ENCODE measurements at places on chromosomes 11 and 22.

DNA sequence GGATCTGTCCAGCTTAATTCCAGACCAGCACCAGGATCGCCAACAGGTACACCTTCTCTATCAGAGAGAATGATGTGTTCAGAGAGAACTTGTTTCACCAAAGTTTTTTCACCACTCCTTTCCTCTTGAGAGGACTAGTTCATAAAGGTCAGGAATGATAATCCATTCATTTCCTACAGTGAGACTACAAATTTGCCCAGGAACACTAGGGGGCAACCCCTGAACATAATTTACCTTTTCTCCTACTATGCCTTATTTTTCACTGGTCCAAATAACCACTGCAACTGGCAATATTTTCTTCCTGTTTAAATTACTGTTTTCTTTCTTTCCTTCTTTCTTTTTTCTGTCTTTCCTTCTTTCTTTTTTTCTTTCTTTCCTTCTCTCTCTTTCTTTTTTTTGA is 22.5 kb downstream of the CAVIN3 start:
- DNase-seq = no peak

GRCh38 chr11:68120273-68121066 is 718 bp downstream of the CHKA start:
- peak; percentile 51 for DNase-seq

GRCh38 chr11:44998051-44998450 is 47.4 kb upstream of the TP53I11 start:
- DNase-seq = no peak

DNA sequence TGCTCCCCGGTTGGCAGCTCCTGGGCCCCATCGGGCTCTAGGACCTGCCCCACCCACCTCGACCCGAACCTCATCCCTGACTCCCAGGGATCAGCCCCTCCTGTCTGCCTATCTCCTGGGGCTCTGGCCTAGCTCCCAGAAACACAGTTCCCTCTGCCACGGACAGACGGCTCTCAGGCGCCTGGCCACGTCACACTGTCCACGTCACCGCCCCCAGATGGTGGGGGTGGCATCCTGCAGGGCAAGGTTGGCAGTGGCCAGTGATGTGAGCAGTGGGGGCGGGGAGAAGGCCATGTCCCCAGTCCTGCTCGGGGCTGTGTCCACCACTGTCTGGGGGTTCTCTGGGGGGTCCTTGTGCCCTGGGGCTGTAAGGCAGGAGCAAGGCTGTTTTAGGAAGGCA is 29.2 kb downstream of the SYT7 start:
- DNase-seq = no peak

DNA sequence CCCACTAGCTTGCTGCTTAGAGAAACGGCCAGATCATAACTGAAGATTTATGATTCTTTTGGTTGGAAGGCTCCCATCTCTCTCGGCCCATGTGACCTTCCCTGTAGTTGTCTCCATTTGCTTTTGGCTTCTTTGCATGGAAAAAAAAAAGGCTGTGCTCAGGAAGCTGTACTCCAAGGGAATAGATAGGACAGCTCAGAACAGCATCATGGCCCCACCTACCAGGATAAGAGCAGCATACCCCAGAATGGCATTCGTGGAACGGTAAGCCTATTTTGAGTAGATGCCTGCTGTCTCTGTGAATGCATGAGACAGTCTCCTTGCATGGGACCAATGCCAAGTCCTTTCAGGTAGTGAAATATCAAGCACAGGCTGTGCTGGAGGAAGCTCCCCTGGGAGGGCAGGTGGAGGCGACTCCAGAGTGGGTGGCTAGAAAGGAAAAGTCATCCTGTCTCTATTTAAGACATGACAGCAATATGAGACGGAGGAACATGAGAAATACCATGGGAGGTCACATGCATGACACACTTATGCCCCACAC is 94.1 kb upstream of the AMOTL1 start:
- peak; percentile 53 for DNase-seq

GRCh38 chr22:19568337-19569275 is 44.4 kb upstream of the CLDN5 start:
- DNase-seq = peak; percentile 44

- no peak for DNase-seq
Observed at GRCh38 chr11:62544581-62545436, 1.8 kb downstream of the AHNAK start.

- DNase-seq = no peak
Observed at GRCh38 chr11:27649800-27650199, 50.5 kb downstream of the BDNF start.

GRCh38 chr11:43925063-43925931 is 17.1 kb upstream of the C11orf96 start:
- no peak for DNase-seq

DNA sequence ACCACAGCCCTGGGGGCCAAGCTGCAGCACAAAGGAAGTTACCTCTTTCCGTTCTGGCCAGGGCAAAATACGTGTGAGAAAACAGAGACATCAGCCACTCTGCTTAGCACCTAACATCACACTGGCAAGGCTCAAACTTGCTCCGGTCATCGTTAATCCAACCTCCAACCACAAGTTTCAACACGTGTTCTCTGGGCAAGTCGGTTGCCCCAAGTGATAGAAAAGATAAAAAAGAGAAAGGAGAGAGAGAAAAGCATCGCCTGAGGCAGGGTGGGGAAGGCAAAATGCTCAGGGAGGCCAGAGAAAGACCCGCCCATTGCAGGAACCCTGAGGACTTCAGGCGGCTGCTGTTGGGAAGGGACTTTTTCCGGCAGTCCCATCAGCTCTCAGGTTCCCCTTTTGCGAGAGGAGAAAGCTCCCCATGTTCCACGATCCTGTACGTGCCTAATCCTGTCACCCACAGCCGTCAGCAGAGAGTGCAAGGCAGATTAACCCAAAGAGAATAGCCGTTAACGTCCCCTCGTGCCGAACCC is 18.5 kb upstream of the B4GALNT4 start:
- DNase-seq = no peak

GRCh38 chr11:120009938-120010337 is 128.0 kb downstream of the TRIM29 start:
- DNase-seq = peak; percentile 29

DNA sequence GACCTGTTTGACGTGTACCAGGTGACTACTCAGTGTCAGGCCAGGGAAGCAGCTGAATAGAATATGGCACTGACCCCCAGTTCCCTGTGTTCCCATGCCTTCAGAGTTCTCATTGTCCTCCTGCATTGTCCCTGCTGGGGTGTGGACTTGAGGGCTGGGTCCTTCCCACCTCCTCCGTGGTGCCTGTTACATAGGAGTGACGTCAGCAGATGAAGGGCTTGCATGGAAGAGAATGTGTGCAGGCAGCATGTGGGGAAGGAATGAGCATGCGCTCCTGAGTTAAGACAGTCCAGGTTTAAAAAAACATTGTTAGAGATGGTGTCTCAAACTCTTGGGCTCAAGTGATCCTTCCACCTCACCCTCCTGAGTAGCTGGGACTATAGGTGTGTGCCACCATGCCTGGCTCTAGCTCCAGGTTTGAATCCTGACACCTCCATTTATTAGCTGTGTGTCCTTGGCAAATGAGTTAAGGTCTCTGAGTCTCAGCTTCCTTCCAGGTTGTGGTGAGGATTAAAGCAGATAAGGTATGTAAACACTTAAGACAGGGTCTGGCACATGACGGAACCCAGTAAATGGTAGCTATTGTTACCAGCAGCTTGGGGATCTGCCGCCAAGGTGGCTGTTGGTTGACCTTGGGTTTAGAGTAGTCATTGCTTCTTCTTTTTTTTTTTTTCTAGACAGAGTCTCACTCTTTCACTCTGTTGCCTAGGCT is 7.5 kb upstream of the SOX10 start:
- no peak for DNase-seq

DNA sequence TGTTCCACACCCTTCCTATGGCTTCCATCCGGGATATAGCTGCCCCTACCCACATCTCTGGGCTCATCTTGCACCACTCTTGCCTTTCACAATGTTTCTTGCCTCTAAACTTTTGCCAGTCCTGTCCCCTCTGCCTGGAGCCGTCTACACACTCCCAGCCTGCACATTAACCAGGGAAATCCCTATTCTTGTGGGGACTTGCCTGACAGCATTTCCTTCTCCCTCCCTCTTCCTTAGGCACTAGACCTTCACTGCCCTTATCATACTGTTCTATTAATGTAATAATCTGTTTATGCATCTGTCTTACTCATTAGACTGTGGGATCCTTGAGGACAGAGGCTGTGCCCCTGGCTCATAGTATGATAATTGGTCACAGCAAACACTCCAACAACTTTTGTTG is 5.8 kb upstream of the TTC12 start:
- DNase-seq = no peak

GRCh38 chr22:20014526-20015186 is 2.0 kb downstream of the ARVCF start:
- DNase-seq = no peak

DNA sequence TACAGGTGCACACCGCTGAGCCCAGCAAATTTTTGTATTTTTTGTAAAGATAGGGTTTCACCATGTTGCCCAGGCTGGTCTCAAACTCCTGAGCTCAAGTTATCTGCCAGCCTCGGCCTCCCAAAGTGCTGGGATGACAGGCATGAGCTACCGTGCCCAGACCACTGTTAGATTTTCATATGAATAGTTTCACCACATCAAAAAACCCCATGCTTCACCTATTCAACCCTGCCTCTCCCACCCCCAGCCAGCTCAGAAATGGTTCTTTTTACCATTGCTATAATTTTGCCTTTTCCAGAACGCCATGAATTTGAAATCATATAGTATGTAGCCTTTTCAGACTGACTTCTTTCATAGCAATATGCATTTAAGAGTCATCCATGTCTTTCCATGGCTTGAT is 37.9 kb downstream of the CDPF1 start:
- no peak for DNase-seq

DNA sequence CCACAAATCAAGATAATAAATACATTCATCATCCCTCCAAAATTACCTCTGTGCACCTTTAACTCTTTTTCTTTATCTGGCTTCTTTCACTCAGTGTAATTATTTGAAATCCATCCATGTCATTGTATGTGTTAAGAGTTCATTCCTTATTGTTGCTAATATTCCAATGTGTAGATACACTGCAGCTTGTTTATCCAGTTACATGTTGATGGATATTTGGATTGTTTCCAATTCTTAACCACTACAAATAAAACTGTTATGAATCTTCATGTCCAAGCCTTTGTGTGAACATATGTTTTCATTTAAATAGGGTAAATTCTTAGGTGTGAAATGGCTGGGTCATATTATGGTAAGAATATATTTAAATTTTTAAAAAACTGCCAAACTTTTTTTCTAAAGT is 323.3 kb upstream of the NCAM1 start:
- no peak for DNase-seq

DNA sequence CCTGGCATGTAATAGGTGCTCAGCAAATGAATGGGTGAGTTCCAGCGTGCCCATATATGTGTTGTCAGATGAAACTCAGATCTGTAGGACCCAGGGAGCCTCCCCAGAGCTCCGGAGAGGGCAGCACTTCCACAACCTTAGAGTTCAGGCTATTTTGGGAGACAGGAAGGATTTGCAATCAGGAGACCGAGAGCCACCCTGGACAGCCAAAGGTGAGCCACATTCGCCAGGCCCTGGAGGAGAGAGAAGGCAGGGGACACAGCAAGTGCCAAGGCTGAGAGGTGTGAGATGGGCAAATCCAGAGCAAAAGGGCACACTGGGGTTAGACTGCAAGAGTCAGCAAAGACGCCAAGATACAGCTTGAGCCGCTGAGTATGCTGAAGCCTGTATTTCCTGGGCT is 66.4 kb downstream of the CD82 start:
- DNase-seq = no peak

DNA sequence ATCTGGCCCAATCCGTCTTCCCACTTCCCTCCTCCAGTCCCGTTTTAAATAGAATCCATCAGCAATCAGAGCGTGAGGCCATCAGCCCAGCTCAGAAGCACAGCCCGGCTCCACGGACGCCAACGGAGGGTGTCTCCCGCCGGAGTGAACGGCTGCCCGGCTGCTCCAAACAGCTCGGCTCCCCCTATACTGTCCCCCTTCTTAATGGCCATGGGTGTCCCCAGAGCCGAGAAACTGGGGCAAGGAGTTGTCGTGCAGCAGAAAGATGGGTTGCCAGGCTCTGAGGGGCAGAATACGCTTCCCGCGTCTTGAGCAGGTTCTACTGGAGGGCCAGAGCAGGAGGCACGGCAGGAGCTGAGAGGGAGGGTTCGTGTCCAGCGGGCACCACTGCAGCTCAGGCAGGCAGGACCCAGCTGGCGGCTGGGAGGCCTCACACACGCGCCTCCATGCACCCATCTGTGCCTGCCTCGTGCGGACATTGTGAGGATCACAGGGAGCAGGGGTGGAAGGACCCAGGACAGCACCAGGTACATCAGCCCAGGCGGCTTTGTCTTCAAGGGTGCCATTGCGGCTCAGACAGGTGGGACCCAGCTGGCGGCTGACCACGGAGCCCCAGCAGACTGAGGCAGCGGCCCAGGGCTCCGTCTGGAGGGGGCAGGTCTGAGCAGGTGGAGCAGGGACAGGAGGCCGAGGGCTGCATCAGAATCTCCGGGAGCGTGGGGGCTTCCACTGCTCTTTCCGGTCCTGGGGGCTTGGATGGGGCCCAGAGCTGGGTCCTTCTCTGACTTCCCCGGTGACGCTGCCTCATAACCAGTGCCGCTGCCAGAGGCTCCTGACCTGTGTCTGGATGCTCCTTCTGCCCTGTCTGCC is 882.7 kb downstream of the BRD1 start:
- no peak for DNase-seq

DNA sequence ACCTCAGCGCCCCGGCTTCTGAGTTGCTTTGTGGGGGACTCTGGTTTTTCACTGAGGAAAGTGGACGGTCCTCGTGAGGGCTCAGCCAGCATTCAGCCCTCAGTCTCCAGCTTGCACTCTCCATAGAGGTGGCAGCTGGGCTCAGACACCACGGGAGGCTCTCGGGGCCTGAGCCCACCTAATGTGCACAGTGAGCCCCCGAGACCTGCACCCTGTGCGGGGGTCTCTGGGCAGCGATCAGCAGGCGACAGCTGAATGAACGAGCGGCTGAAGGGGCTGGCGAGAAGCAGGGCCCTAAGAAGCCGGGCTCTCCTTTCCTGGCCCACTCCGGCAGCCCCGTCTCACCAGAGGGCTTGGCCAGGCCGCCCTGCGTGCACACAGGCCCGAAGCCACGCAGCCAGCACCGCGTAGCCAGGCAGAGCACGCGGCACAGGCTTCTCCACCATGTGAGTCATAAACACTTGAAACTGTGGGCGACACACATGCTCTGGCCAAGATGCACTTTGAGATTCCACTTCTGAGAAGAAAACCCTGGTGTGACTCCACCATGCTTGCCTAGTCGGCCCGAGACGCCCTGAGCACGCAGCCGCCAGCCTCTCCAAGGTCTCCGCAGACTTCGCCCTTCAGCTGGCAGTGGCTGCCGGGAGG is 28.0 kb downstream of the TOLLIP start:
- no peak for DNase-seq

All from NCI-H1092 treated with DMSO at 0.1 percent for 48 hours (cell line).